Fibroblast of upper back skin (primary cell): ENCODE measurements at places on chromosomes 5 and 9.

- peak; percentile 64 for DNase-seq
Measured at GRCh38 chr9:129416821-129417539, 203.9 kb downstream of the C9orf50 start.

DNA sequence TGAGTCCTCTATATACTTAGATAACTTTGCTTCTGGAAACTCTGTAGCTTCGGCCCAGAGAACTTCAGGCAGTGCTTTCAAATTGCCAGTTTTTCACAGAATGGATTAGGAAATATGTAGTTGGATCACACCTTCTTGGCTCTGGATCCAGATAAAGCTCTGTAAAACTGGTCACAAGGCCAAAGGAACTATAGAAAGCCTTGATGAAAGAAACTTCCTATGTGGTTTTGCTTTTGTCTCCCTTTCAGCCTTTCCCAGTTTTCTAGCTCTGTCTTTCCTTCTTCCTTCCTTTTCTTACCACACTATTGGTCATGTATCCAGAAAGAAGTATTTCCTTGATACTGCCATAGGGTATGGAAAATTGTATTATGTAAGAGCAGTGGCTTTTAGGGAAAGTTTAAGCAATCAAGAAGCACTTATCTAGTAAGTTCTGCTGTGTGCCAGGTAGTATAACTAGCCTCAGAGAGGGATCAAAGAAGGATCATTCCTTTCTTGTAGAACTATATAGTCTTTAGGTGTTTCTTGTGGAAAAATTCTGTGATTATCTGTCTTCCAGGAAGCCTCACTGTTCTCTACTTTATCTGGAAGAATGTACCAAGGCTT, 6.3 kb downstream of the GPR21 start:
- peak; percentile 22 for DNase-seq

DNA sequence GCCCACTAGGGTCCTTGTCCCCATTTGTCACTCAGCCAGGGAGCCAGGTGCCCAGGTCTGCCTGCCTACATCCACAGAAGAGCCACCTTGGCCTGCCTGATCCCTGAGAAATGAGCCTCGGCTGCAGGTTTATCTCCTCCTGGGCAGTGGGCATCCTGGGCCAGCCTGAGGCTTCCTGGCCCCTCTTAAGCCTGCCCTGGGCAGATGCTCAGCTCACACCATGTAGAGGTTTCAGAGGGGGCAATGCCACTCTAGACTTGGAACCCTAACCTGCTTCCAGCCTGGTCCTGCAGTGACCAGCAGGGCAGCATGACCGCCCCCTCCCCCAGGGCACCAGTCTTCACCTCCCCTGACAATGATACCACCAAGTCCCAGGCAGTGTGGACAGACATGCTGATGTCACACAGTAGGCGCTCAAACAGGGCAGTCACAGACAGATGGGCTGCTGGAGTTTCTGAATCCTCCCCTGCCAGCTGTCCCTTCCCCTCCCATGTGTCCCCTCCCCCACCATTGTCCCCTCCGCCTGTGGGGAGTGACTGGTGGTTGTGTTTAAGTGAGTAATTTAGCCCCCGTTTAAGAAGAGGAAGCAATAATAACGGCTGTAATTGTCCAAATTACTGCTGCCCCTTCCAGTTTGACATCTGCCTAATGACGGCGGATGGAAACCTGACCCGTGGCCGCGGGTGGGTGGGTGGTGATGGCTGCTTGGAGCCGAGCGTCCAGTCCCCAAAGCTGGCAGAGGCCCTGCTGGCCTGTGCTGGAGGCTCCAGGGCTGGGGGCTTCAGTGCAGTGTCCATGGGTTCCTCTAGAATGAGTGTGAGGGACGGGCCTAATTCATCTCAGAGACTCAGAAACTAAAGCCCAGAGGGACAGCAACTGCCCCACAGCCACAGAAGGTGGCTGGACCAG, 147.7 kb downstream of the BARX1 start:
- DNase-seq, result no peak

GRCh38 chr9:93595461-93595860, 19.1 kb downstream of the PHF2 start:
- DNase-seq, result no peak

DNA sequence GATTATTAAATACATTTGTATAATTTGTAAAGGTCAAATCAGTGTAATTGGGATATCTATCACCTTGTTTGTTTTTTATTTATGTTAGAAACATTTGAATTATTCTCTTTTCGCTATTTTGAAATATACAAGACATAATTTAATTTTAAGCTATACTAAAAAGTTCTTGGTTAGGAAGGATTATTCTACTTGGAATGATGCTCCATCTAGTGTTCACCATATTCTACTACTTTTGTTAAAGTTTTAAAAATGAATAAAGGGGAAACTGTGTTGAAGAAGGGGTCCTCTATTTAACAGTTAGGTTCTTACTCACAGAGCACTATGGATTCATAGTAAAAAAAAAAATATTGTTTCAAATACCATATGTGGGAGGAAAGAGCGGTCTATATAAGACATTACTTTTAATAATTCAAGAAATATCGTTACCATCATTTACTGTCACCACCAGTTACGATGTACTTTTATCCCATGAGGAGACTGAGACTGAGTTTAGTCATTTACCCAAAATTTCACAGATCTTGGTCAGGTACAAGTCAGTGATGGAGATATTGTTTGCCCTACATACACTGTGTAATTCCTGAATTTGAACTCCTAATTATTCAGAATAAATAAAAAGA, 6.3 kb upstream of the STOM start:
- no peak for DNase-seq

GRCh38 chr9:127537792-127538191, 74.3 kb upstream of the STXBP1 start:
- DNase-seq, result no peak

- no peak for DNase-seq
Measured at GRCh38 chr5:130885027-130885426, 280.0 kb downstream of the HINT1 start.

DNA sequence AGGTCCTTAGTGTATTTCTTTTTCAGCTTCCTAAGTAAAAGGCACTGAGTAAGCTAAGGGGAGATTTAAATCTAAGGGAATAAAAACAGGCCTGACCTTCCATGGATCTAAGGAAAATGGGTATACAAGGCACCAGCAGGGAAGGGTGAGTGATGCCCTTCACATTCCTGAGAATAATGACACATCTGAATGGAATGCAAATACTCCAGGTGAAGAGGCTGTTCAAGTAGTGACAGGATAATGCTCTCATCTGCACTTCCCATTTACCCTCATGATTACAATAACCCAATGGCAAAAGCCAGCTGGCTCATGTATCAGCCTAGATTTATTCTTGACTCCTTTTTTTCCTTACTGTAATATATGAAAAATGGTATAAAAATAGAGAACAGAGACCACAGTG, 216.2 kb upstream of the ACTBL2 start:
- peak; percentile 34 for DNase-seq

GRCh38 chr5:149128023-149128875, 13.0 kb upstream of the ABLIM3 start:
- peak; percentile 30 for DNase-seq

DNA sequence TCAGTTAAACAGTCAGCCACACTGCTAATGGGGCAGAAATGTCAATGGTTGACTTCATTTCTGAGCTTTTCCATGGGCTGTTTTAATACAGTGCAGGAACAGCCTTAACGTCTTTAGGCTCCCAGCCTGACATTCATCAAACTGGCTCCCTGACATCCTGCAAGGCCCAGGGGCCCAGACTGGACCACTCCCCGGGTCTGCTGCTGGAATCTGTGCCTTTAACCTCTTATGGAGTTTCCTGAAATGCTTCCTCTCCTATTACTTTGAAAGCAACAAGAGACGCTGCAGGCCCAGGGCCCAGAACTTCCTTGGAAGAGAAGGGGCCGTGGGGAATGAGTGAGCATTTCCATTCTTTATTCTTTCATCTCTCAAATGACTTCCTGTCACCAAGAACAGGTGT, 216.8 kb upstream of the PANK3 start:
- no peak for DNase-seq

DNA sequence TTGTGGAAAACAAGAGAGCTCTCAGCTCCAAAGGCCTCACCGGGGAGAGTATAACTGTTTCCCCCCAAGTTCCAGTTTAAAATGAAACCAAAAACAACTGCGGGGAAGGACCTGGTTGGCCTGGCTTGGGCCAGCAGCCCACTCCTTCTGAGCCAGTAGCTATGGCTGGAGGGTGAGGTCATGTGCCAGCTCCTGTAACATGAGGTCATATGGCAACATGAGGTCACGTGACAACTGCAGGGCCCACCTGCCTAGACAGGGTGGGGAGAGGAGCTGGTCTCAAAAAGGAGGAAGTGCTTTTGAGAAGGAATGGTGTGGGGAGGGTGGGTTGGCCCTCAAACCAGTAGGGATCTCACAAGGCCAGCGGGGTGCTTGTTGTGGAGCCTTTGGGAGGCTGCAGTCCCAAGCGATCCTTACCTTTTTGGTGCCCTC, 29.3 kb upstream of the CRB2 start:
- DNase-seq, result no peak

DNA sequence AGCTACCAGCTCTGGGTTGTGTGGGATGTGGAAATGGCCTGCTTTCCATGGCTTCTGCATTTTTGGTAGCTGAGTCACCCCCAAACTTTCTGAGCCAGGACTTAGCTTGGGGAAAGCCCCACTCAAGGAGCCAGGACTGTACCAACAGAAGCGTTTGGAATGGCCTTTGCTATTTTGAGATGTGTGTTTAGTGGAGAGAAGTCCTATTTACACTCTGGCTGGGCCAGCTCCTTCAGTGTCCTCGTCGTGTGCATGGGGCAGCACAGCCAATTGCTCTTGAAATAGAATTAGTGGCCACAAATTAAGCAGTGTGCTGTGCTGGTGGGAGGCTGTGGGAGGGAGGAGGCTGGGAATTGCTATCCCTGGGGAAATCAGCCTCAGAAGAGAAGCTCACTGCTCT, 51.6 kb downstream of the ENTREP1 start:
- DNase-seq, result peak; percentile 93

GRCh38 chr9:135821733-135822373, 85.5 kb downstream of the CAMSAP1 start:
- no peak for DNase-seq

DNA sequence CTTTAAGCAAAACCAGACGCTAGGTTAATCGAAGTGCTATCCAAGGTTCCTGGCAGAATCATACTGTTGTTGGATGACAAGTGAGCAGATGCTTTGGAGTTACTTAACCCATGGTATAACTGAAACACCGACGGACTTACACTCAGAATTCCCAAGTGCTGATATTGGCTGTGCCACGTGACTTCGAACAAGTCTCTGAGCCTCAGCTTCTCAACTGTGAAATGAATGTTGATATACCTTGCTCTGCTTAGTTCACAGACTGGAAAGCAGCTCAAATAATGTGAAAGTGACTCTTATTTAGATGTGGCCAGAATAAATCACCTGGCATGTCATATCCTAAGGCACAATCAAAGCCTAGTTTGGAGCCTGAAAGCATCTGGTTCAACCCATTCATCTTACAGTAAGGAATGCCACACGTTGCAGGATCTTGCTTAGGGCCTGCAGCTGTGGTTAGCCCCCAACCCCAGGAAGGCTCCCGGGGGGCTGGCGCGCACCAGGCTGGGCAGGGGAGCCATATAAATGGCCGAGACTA, 759 bp downstream of the GEMIN5 start:
- peak; percentile 2 for DNase-seq

DNA sequence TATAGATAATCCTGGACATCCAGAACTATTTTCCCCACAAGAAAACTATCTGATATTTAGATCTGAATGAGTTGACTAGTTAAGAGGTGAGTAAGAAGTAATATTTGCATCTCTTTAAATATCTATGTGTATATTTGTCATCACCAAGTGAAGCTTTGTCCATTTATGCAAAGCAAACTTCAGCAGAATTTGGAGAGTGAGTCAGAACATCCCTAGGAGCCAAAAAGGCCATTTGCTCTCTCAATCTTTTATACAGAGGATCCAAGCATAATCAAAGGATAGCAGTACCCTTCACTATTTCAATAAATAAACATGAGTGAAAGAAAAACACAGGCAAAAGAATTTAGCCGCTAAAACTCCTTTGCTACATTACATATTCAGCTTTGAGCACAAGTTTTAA, 454.4 kb downstream of the NR2F1-AS1 start:
- DNase-seq, result no peak

DNA sequence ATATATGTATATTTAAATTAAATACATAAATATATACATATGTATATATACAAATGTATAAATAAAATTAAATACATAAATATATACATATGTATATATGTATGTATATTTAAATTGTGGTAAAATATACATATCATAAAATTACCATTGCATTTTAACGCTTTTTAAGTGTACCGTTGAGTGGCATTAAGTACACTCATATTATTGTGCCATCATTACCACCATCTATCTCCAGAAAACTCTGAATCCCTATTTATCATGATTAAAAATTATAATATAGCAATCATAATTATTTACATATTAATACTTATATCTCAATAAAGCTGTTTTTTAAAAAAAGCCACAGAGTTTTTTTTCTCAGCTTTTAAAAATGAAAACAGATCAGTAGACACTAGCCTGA, 27.1 kb upstream of the VCAN start:
- DNase-seq, result no peak

GRCh38 chr5:33482335-33482734, 41.6 kb downstream of the TARS1 start:
- DNase-seq, result no peak

DNA sequence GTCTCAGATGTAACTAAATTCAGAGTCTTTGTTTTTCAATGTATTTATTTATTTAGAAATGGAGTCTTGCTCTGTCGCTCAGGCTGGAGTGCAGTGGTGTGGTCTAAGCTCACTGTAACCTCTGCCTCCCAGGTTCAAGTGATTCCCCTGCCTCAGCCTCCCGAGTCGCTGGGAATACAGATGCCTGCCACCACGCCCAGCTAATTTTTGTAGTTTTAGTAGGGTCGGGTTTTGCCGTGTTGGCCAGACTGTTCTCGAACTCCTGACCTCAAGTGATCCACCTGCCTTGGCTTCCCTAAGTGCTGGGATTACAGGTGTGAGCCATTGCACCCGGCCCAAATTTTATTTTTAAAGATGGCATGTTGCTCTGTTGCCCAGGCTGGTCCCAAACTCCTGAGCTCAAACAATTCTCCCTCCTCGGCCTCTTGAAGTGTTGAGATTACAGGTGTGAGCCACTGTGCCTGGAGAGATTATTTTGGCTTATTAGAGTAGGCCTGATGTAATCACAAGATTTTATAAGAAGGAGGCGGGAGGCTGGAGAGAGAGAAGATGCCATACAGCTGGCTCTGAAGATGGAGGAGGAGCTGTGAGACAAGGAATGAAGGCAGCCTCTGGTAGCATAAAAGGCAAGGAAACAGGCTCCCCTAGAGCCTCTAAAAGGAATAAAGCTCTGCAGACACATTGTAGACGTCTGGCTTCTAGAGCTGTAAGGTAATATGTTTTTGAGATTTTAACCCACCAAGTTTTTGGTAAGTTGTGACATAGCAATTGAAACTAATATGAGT, 12.9 kb upstream of the KLF9 start:
- no peak for DNase-seq

DNA sequence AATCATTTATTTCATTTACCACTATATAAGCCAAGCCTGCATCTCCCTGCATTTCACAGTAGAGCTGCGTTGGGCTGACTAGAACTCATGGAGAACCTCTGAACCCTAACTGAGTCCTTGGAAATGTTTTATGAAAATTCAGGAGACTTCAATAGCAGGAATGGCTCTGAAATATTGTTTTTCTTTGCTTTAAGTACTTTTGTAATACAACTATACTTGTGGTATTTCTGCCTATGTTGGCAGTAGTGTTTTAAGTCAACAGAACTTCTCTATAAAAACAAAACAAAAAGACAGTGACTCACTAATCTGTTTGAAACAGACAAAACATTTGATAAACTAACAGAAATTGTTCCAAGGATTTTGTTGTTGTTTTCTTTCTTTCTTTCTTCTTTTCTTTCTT, 489.2 kb upstream of the MEF2C start:
- no peak for DNase-seq
